ENCODE measurements at places on chromosomes 2 and 18.

- no peak for DNase-seq
Measured at GRCh38 chr2:205511641-205512040, 170.7 kb upstream of the NRP2 start.

DNA sequence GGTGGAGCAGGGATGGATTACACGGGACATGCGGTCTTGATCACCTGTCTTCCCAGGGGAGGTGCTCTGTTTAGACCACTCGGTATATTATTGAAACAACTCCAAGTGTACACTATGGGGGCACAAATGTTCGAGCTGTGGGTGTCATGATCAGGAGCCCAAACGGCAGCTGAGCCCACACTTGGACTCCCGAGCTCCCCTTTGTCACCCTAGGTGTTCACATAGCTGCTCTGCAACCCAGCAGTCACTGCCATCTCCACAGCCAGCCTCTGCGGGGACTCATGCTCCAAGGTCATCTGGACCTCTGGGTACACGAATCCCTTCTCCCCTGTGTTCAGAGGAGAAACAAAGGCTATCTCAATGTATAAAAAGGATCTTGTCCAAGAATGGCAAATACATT, 46.0 kb downstream of the CAPN13 start:
- DNase-seq = no peak

- DNase-seq = no peak
Measured at GRCh38 chr2:183458460-183458859, 334.2 kb downstream of the NUP35 start.

- DNase-seq = peak; percentile 43
Measured at GRCh38 chr2:69830045-69830905, 815 bp downstream of the GMCL1 start.

DNA sequence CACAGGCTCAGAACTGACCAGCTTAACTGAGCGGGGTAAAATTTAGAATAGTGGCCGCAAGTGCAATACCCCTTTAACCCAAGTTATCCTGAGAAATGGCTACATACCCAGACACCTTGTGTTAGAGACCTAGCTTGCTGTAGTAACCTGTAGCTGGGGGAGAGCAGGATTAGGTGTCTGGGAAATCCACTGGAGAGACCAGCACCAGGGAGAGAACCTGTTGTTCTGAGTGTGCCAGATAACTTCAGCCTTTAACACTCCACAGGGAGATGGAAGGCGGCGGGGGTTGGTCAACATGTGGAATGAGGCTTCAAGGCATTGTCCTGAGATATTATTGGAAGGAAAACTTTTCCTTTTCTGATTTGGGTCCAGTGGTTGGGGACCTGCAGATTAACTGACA, 356.0 kb downstream of the PTPRM start:
- DNase-seq = peak; percentile 26

DNA sequence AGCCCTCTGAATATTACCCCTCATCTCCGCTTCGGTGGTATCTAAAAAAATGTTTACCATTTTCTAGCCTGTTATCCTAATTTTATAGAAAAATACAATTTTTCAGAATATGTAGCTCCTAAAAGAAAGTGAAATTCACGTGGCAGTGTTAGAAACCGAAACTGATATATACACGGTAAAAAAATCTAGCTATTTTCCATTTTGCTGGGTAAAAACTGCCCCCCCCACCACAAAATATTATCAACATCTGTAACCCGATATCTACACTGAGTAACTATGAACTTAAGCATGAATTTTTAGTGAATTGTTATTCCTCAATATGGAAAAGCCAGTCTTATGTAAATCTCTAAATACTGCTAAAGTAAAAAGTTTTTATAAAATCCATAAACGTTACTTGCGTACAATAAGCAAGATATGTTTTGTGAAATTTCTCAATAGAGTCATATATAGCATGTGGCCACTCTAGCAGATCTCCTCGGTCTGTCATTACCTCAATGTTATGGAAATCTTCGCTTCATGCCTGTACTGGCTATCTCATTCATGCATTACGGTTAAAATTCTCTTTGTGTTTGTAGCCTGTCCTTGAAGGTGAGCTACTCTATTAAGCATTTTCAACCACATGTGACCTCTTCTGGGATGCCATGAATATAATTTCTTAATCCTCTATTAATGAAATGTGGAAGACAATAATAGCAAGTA, 524.2 kb downstream of the TRIB2 start:
- no peak for DNase-seq

- peak; percentile 61 for DNase-seq
Measured at GRCh38 chr2:38572167-38572566, 30.6 kb downstream of the HNRNPLL start.

DNA sequence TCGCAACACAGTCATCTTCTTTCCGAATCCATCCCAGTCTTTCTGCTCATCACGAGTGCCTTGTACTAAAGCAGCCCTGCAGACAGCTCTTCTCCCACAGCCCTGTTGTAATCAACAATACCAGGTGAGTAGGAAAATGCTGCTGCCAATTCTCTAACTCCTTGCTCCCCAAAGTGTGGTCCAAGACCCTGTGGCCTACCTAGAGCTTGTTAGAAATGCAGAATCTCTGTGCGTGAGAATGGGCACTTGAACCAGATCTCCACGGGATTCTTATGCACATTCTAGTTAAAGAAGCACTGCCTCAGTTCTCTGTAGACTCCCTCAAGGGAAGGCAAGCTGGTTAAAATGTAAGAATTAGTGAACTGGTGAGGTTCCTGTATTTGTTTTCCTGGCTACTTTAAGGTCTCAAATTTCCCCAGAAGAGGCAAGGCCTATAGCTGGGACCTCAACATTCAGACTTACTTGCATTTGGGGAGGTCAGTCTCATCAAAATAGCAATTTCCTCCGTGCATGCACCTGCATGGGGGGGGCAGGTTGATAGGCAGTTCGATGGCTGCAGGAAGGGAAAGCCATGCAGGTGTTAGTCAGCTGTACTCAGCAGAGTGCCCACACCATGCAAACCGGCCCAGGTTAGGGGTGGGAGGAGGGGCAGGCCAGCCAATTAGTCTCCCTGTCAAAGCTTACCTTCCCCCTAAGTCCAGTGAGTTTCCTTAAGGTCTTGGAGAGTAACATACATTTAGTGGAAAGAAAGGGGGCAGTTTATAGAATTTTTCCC, 70.8 kb downstream of the DHRS9 start:
- DNase-seq = no peak

GRCh38 chr2:74954500-74954874, 4.0 kb upstream of the POLE4 start:
- DNase-seq = no peak

- no peak for DNase-seq
Measured at GRCh38 chr2:206240327-206240726, 34.1 kb upstream of the ZDBF2 start.

DNA sequence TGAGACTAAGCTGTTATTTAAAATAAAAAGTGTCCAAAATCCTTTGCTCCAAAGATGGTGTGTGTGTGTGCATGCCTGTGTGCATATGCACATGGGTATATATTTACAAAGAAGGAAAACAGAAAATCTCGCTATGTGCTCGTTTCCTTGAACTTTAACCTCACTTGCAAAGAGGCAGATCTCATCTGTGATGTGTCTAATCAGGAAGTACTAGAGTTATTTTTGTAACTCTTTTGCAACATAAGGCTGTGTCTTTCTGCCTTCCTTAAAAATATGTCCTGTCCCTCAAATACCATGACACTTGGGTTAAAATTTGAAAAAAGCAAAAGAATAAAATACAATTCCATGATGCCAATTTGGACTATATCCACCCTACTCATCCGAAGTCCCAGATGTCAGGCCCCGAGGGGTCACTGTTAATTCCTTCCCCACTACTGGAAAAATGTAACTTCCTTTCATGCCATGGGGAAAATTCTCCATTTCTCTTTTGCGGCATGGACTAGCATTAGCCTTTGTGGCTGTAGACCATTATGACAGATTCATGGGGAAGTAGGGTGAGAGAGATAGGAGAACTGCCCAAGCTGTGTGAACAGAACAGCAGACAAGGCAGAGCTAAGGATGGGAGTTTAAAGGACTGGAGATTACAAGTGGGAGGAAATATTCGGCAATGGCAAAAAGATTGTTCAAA, 191.3 kb downstream of the MYO1B start:
- DNase-seq = no peak

DNA sequence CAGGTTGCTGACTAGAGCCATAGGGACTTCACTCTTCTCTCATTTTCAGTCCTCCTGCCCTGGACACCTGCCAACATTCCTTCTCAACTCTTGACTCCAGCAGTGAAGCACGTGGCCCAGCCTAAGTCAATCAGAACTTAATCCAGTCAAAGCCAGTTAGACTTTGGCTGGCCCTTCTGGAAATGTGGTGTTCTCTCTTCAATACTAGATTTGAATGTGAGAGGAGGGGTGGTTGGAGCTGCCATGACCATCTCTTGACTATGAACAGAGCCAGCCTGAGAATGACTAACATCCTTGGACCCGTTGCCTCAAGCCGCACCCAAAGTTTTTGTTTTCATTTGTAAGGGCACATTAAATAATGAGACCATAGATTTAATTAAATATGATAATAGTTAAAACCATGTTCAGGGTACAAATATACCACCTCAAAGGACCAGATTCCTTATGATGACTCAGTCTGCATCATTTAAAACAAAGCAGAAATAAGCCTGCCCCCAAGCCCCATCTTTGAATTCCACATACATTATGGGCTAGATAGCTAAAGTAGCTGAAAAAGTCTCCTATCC, 49.7 kb upstream of the RASGRP3 start:
- DNase-seq = peak; percentile 69

GRCh38 chr2:75403991-75404428, 156.7 kb downstream of the EVA1A start:
- peak; percentile 35 for DNase-seq

DNA sequence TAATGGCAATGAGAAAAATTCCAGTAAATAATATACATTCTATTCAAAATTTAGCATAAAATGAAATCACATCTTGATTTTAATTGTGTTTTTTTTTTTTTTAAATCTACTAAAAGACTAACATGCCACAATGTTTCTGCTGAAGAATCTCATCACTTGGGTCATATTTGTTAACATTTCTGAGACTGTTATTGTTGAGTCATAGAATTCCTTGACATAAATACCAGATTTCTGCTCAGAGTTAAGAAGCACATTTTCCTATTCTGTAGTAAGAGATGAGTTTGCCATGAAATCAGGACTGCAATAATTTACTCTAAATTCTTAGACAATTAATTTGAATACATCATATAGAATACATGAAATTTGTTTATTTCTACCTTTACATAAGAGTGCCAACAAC, 154.9 kb upstream of the KYNU start:
- DNase-seq = no peak

- no peak for DNase-seq
Measured at GRCh38 chr2:61597300-61598289, 59.4 kb upstream of the XPO1 start.

Data from mammary epithelial cell (primary cell).